ENCODE measurements at places on chromosomes 5 and 9.
A peak's percentile ranks its signal among the peaks of the same experiment; 100 is the strongest.

GRCh38 chr9:27333241-27334052 is 36.5 kb upstream of the EQTN start:
- peak; percentile 44 for DNase-seq

DNA sequence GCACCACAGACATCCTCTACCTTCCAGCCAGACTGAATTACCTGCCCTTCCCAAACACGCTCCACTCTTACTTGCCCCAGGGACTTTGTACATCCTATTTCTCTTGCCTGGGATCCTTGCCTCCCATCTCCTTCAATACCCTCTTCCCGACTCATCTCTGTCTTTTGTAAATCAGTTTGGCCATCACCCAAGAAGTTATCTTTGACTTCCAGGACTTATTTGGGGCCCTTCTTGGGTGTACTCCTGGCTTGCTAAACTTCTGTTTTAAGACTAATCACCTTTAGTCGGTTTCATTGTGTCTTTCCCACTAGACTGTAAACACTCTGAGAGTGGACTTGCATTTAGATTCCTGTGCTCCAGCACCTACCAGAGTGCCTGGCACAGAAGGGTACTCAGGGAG is 545.6 kb downstream of the ACTL7B start:
- DNase-seq, result no peak

DNA sequence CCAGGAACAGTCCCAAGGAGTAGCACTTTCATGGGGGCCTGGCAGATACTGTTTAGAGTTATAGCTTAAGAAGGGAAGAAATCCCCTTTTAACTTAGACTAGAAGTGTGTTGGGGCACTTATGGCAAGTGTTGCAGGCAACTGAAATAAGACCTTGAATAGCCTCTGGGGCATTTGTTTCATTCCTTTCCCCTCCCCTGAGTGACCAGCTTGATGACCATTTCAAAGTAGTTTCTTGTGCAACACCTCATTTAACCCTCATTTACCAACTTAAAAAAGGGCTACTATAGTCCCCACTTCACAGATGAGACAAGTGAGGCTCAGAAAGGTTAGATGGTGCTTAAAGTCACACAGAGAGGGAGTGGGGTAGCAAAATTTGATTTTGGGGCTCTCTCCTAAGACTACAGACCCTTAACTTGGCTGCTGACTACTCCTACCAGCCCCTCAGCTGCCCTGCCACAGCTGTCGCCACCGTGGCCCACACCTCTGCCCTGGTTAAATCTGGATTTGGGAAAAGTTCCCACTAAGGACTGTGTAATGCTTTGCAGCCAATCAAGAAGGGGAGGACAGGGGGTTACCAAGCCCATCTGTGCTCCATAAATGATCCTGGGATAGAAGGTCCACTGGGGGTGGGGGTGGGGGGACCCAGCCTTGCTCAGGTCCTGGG is 5.5 kb downstream of the PDLIM4 start:
- DNase-seq, result no peak

DNA sequence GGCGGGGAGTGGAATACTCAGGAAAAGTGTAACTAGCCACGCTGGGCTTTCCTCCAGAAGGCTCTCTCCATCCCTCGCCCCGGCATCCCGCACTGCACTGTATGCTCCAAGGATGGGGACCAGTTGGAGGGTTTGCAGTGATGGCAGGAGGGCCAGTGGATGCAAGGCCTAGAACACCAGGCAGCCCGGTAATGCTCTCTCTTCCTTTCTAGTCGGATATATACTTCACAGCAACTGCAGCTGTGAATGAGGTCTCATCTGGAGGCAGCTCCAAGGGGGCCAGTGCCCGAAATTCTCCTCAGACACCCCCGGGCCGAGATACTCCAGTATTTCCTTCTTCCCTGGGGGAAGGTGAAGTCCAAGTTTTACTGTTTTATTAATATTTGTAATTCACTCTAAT is 10.0 kb upstream of the SLC2A8 start:
- DNase-seq, result no peak

DNA sequence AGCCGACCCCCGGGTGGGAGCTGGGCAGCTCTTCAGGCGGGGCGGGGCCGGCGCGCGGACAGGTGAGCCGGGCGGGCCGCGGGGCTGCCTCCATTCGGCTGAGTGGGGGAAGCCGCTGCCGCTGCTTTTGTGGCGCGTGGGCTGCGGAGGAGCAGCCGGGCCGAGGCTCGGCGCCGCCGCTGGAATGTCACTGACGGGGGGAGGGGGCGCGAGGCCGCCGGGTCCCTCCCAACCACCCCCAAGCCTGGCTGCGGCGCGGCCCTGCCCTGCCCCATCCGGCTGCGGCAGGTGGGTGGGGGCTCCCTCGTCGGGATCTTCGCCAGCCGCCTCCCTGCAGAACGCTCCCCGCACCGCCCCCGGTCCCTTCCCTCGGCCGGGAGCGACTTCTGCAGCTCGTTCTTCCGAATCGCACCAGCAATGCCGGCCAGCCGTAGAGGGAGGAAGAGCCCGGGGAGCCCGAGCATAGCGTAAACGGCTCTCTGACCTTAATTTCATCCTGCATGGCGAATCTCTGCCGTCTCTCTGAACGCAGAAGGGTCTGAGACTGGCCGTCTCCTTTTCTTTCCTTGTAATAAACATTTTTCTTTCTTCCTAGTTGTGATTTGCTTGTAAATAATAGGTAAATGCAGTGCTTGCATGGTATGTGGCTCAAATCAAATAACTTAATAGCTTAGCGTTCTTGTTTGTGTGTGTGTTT is 505 bp downstream of the SPTAN1 start:
- DNase-seq, result no peak

GRCh38 chr5:179802950-179803562 is 3.6 kb downstream of the MGAT4B start:
- no peak for DNase-seq

DNA sequence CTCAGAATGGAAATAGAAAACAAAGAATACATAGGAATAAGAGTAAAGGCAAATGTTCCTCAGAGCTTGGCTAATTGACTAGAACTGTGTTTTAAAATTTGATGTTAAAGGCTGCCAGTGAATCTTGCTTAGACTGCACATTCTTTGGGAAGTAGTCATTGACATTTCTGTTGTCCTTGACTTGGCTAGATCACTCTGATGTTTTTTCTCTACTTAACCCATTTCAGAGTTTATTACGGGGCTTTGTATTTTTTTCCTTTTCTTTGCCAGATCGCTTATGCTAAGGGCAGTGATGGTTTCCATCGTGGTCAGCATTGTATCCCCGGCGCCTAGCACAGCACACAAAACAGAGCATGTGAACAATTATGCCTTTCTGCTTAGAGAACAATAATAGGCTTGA is 1126.7 kb upstream of the CDH9 start:
- DNase-seq, result no peak

- DNase-seq, result peak; percentile 56
These were observed 1.0 kb upstream of the RXRA start for GRCh38 chr9:134325096-134325812.

DNA sequence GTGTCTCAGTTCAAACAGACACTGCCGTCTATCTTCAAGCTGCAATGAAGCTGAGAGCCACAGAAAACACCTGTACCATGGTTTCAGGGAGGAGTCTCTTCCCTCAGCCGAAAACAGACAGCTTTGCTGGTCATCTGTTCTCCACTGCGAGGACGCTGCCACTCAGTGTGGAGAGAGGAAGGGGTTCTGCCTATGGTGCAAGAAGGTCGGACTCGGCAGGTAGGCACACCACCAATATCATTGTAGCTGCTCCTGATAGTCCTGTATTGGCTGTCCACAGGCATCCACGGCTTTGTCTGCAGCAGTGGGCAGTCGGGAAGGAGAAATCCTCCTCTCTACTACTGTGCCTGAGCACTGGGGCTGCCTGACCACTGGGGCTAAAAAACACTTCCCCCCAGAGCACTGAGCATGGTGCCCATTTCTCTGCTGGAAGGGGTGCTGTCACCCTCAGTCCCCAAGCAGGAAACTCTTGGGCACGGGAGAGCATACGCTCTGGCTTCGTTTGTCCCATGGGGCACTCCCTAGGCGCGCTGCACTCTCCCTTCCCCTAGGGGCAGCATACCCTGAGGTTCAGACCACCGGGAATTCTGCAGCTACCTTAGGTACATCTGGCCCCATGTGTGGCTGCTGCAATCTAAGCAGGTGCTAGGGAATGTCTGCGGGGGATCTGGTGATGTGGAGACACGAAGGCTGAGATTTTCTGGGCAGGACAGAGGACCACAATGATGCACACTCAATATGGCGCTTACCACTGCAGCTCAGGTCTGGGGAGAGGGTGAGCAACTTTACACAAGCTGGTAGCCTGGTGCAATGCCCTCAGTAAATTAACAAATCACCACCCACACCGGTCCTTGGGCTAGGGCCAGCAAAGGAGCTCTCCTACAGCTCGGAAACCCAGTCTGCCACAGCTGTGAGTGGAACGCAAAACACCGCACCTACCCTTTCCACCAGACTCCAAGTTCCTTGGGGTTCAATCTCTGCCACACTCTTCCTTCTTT is 880.9 kb upstream of the SEMA6A start:
- DNase-seq, result peak; percentile 9

DNA sequence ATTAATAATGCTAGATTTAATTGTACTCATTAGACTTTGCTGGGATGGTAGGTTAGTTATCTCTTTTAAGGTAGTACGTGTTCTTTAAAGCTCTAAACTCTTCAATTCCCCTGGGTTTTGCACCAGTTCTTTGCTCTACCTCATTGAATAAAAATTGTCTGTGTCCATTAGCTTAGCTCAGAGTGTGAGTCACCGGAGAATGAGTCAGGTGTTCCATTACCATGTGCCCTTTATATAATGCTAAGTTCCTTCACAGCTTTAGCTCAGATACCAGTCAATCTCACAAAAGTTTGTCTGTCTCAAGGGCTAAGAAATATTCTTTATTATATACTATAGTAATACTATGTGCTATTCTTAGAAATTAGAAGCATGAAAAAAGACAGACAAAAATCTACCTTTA is 339.4 kb downstream of the PRELID2 start:
- DNase-seq, result no peak

GRCh38 chr9:38125889-38126288 is 56.9 kb upstream of the SHB start:
- no peak for DNase-seq

DNA sequence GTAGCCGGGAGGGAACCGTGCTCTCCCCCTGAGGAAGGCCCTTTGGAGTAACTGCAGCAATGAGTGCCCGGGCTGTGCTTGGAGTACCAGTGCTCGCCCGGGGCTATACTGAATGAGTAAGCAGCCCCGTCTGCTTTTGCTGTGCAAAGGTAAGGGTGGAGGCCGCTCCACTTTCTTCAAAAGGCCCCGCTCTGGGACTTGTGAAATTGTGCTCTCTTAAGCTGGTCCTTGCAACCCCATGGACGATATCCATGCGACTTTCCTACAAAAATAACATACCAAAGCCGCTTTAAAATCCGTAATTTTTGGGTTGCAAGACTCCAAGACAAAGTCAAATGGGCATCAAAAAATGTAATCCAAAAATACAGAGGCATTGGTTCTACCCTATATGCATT is 578 bp upstream of the TNFAIP8 start:
- peak; percentile 61 for DNase-seq

DNA sequence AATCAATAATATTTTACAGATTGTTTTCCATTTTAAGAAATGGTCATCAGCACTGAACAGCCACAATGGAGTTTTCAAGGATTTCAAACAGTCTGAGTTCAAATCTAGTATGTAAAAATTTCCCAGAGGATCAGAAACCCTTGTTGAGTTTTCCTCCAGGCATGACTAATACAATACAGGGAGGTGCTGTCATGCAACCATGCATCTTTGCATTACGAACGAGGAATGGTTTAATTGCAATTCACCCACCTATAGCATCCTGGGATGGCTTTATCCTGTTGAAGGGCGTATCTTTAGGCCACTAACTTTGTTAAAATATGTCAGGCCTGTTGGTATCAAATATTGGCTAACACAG is 196.4 kb downstream of the EFNA5 start:
- no peak for DNase-seq

DNA sequence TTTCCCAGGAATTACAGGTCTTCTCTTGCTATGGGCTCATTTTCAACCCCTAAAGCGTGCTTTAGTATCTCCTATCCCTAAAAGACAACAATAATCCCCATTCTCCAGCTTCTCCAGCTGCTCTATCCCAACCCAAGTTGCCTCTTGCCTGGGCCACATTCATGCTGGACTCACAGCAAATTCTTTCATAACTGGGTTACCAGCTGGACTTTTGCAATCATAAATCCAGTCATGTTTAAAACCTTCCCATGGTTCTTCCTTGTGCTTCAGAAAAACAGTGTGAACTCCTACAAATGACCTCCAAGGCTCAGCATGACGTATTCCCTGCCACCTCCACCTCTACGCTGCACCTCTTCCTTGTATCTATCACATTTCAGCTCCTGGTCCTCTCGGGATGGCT is 346.9 kb downstream of the GADD45G start:
- no peak for DNase-seq

GRCh38 chr9:101029315-101030085 is 973 bp downstream of the PLPPR1 start:
- no peak for DNase-seq

DNA sequence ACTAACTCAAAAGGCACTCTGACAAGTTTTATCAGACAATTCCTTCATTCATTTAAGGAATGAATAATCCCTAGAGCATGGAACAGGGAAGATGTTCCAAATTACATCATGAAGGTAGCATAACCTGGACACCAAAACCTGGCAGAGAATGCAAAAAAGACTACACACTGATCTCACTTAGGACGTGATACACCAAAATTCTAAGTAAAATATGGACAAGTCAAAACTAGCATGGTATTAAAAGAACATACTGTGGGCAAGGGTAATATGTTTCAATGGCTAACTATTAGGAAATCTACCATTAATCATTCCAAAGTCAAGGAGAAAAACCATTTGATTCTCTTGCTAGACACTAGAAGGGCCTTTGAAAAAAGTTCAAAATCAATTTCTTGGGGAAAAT is 176.5 kb downstream of the HSPA4 start:
- no peak for DNase-seq

GRCh38 chr5:133612249-133612860 is at the start of gene FSTL4:
Gene FSTL4 (minus strand): TSS chr5:133612541.
- peak; percentile 35 for DNase-seq

DNA sequence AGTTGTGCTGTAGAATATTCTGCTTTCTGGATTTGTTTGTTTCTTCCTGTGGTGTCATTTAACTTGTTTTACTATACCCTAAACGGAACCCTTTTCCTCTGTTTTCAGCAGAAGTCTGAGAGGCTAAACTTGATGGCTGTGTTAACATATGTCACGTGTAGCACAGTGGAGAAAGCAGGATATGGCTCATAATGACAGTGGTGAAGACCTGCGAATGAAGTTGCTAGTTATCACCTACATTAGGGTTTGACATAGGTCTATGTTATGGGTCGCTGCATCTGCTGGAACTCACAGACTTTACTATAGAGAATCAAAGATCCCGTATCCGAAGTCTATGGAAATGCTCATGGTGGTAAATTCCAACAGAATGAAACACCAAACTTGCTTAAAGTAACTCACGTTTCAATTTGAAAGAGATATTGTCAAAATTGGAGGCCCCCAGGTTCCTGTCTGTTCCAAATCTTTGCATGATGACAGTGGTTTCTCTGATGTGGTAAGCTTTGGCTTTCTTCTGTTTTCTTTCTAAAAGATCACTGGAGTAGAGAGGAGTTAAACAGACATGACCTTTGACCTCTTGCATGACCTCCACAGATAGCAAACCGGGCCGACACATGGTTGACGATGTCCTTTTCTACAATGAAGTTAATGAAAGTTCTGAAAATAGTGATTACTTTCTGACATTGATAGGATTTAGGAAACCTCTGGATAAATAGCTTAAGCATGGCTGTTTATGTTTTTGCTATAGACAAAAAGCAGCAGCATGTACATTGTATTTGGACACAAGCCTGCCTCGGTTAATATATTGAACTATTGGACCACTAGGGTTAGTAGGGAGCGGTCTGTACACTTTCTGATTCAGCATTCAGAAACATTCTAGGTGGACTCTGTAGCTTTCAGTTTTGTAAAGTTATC is 3.1 kb upstream of the CATSPER3 start:
- no peak for DNase-seq
